ENCODE measurements at places on chromosomes 4 and X. TPM values are rescaled to one million over a fixed set of nuclear protein-coding genes. Genes with fewer than 3 reads are reported as not detected.

DNA sequence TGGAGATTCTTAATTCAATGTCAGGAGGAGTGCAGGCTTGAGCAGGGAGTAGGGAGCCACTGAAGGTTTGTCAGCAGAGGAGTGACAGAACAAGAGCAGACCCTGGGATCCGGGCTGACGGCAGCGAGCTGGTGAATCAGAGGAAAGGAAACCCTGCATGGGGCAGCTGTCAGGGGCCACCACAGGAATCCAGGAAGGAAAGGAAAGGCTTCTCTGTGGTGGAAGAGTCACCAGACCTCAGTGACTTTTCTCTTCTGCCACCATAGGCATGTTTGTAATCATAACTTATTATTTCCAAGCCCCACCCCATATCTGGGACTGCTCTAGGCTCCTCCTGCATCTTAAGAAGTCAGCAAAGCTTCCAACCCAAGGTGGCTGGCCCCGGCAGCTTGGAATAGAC lies 150.9 kb downstream of the BCOR start:
- no peak for DNase-seq

- DNase-seq = no peak
These were observed 49.2 kb downstream of the SMARCAD1 start for GRCh38 chr4:94256828-94257227.

GRCh38 chr4:156782491-156782890 lies 189.1 kb downstream of the PDGFC start:
- DNase-seq = no peak

GRCh38 chr4:158826882-158827281 lies 58.1 kb downstream of the FNIP2 start:
- DNase-seq = peak; percentile 86

DNA sequence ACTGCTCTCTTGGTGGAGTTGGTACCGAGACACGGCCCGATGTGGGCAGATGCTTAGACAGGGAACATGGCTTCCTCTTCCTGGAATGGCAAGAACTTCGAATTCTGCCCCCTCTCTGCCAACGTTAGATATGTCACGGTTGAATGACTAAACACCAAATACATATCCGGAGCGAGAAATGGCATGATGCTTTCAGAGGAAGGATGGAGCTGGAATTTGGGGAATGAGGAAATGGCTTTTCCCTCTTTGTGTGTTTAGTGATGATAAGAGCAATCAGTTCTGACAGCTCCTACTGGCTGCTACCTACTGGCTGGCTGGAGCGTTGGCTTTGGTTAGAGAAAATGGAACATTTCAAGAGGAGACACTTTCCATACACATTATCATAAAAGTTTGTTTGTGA lies 140.0 kb downstream of the DHRSX start:
- no peak for DNase-seq

DNA sequence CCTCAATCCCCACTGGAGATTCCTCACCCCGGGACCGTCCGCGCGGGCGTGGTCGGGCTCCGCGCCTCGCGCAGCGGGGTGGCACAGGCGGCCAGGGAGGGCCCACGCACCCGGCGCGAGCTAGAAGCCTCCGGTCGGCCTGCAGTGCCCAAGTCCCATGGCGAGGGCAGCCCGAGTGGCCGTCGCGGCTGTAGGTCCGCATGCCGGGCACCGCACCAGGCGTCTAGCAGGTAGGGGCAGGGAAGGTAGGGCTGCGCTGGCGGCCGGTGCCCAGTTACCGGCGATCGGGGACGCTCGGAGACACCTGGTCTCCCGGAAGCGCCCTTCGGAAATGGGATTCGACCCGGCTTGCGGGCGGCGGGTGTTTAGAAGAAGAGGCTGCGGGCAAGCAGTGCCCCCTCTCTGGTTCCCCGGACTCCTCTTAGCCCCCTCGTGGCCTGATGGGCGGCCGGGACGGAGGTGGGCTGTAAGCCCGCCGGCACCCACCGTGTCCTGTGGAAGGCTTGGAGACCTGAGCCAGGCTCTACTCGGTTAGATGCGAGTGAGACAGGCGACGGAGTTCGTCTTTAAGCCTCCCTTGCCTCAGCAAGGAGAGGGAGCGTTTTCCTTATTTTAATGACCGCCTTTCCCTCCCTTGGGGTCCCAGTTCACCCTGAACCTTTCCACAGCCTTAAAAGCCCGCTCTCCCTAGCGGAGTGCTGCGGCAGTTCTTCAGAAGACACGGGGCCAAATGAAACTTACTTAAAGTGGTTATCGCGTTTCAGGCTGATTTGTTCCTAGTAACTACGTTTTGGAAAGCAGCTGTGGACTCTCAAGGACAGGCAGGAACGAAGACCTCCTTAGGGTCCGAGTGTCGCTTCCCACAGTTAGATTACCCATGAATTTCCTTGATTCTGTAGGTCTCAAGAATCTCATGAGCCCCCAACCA lies 821 bp downstream of the SLITRK2 start:
- no peak for DNase-seq

DNA sequence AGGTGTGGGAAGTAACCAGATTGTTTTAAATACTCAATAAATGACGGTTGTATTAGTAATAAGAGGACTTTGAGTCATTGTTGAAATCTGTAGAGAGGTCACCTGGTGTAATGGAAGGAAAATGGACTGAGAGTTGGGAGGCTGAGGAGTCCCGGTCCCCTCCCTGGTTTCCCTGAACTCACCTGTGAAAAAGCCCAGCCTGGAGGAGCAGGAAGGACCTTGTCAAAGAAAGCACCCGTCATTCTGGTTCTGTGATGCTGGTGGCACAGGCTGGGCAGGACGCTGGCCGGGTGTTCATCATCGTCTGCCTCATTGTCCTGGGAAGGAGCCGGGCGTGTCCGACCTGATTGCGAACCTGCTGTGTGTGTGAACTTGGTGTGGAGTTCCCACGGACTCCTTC lies 70.8 kb downstream of the SORCS2 start:
- no peak for DNase-seq

MAGEB1 gene
- not detected for total RNA-seq

FAM184B gene
- 0.19 TPM for total RNA-seq

TSPAN6 gene
- total RNA-seq = 106 TPM

DNA sequence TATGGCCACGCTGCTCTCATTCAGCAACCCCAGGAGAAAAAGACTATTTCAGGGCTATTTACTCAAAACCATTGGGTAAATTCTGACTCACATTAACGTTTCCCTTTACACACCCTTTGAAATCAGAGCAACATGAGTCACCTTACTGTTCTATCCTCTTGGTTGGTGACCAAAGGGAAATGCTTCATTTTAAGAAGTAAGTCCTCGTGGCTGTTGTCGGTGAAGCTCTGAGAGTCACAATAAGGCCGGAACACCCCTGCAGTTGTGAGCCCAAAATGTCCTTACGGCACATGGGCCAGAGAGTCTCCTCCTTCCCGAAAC lies 56.3 kb upstream of the SPRY1 start:
- DNase-seq = no peak

- no peak for DNase-seq
These were observed 19.3 kb upstream of the CLNK start for GRCh38 chr4:10703766-10704429.

ACOX3 gene
- total RNA-seq = 19.9 TPM

PDS5A gene
- 63.8 TPM for total RNA-seq

MAGEA8 gene
- not detected for total RNA-seq

All from colonic mucosa (tissue), 4 donors.